Right renal cortex interstitium (tissue), 3 donors: ENCODE measurements at places on chromosomes 16 and 17.

DNA sequence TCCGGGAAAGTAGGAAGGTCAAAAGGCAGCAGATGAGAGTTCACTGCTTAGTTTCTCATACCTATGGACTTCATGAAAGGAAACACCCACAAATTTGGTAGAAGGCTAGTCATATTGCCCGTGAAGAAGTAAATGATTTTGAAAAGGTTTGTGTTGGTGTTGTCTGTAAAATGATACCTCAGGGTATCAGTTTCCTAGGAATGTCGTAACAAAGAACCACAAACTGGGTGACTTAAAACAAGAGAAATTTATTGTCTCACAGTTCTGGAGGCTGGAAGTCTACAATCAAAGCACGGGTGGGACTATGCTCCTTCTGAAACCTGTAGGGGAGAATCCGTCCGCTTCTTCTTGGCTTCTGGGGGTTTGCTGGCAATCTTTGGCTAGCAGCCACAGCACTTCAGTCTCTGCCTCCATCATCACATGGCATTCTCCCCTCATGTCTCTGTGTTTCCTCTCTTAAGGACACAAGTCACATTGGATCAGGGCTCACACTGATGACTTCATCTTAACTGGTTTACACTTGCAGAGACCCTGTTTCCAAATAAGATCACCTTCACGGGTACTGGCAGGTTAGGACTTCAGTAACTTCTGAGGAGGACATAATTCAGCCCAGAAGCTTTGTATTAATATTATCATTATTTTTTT is 2.0 kb upstream of the NAE1 start:
- DNase-seq: no peak

DNA sequence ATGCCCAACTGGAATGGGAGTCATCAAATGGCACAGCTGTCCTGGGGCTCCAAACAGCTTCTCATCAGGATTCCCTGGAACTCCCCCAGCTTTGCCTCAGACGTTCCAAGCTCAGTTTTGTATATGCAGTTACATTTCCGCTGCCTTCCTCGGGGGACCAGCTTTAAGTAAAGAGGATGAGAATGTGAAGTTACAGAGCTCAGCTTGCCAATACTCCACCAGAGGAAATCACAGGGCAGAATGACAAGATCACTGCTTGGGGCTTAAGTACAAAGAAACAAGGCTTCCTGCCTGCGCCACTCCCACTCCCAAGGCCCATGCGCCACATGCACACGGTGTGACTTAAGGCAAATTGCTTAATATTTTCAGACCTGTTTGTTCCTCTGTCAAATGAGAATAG is 272.4 kb upstream of the CDH11 start:
- no peak for DNase-seq

DNA sequence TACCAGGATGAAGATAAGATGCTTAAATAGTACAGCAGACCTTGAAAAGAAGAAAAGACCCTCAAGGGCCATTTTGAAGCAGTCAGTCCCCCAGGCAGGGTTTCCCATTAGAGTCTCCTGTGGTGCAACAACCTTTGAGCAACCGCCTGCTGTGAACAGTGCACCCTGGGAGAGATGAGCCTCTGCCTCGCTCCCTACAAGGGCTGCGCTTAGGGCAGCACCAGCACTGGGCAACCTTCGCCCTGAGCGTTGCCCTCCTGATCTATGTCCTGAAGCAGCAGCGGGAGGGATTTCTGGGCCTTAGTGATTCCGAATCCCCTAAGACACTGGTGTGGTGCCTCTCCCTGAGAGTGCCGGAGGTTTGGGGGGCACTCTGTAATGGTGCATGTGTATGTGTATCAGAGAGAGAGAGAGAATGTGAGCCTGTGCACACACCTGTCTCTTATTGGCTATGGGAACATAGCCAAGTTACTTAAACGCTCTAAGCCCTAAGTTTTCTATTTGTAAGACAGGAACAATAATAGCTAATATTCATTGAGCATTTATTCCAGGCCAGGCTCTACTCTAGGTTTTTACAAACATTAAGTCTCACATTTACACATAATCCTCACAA is 25.2 kb upstream of the ABCC12 start:
- DNase-seq: no peak

DNA sequence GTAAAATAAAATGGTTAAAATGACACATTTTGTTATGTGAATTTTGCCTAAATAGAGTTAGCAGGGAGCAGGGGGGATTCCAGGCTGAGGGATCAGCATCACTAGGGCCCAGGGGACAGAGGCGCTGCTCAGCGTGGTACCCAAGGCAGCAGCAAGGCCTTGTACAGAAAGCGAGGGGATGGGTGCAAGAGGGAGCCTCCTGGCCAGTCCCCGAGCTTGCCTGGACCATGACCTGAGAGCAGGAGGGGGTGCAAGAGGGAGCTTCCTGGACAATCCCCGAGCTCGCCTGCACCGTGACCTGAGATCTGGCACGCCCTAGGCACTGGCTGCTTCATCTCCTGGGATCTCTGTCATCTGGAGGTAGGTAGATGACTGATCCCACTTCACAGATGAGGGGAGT is 17.3 kb upstream of the JPH3 start:
- no peak for DNase-seq
